ENCODE measurements at places on chromosomes 13 and 19.
A peak's percentile ranks its signal among the peaks of the same experiment; 100 is the strongest.

GRCh38 chr13:72523593-72523992 lies 203.8 kb downstream of the MZT1 start:
- DNase-seq, result no peak

- no peak for DNase-seq
Observed at GRCh38 chr19:43644181-43644580, 4.5 kb upstream of the CADM4 start.

DNA sequence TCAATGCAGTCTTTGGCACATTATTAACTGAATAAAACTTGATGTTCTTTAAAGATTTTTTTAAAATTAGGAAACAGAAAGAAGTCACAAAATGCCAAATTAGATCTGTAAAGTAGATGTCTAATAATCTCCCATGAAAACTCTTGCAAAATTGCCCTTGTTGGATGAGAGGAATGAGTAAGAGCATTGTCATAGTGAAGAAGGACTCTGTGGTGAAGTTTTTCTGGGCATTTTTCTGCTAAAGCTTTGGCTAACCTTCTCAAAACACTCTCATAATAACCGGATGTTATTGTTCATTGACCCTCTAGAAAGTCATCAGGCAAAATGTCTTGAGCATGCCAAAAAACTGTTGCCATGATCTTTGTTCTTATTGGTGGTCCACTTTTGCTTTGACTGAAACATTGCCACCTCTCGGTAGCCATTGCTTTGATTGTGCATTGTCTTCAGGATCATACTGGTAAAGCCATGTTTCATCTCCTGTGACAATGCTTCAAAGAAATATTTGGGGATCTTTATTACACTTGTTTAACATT lies 549.3 kb downstream of the LIG4 start:
- no peak for DNase-seq

- peak; percentile 65 for DNase-seq
Observed at GRCh38 chr19:16160943-16161560, 12.3 kb downstream of the CIB3 start.

DNA sequence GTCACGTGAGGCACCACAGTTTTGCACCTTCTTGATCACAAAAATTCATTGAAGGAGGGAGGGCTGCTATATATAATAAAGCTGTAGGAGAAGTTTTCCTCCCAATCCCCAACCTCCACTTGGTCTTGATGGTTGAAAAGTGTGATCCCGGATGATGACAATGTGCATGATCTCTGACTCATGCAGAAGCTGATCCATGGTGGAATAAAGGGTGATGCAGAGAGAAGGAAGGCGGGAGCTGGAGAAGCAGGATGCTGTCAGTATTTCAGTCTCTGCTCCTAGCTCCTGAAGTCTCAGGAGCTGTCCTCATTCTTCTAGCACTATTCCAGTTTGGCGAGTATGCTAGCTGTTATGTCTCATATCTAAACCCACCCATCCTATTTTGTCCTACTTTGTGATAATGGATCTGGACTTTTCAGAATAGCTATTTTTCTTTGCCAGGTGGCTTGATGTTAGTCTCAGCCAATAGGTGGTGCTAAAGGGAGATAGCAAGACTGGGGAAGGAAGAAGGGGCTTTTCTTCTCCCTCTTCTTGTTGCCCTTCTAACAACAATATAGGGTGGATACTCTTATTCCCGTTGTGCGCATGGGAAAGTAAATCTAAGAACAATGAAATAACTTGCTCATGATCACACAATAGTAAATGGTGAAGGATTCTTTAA lies 65.6 kb upstream of the HTR2A start:
- DNase-seq, result no peak

- no peak for DNase-seq
Observed at GRCh38 chr13:83274679-83275078, 607.6 kb downstream of the SLITRK1 start.

DNA sequence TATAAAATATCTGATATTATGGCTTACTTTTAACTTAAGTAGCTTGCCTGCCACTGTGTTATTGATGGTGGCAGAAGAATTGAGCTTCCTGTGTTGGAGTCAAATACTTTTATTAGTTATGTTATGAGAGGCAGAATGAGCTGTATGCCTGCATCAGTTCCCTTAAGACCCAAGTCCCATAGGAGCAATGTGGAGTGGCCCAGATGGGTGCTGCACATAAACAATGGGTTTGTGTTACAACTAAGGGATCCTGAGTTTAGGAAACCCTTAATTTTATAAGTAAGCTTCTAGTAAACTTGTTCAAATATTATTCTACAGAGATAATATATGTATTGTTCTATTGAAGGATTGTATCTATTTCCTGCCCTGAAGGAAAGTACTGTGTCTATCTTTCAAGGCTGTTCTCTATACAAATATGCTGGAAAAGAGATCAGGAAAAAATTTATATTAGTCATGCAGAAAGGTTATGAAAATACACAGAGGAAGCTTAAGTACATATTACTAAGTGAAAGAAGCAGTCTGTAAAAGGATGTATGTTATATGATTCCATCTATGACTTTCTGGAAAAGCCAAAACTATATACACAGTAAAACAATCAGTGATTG lies 2018.0 kb upstream of the PCDH20 start:
- DNase-seq, result no peak

- DNase-seq, result no peak
Observed at GRCh38 chr19:10749435-10750384, 31.8 kb downstream of the DNM2 start.

- DNase-seq, result no peak
Observed at GRCh38 chr13:28012896-28013295, 24.4 kb upstream of the URAD start.

DNA sequence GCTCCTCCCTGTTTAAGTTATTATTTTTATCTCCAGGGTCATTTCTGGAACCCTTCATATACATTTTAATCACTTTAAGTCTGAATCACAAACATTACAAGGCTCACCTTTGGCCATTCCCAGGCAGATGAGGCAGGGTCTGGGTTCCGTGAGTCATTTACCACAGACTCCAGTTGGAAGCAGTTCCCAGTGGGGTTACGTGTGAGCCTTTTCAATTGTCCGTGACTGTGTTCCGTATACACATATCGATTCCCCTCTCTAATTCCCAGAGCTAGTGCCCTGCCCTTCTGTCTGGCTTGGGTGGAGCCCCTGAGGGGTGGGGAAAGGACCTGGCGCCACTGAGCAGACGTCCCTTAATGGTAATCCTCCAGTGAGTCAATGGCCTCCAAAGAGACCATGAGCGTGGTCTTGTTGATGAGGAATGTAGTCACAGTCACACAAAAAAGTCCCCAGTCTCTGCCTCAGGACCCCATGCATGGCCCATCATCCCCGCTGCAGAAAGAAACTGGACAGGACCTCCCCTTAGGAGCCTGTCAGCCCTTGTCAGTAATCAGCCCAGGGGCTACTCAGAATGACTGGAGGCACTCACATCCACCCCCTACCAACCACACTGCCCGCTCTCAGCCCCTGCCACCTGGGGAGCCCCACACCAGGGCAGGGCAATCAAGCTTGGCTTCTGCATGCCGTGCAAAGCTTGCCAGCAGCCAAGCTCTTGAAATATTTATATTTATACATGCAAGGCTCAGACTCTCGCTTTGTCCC lies 144.4 kb downstream of the ZIC5 start:
- no peak for DNase-seq

DNA sequence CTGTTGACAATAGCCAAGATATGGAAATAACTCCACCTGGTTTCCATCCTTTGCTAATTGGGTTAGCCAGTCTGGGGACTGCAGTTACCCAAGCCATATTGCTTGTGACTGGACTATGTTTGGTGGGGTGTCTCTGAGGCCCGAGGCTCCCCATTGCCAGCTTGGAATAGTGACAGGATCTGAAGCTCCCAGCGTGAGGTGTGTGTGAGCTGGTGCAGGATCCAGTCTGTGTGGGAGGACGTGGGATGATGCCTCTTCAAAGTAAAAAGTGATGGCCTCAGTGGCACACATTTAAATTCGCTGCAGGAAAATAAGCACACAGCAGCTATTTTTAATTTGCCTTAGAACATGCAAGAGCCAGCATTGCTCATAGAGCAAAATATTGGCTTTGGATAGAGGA lies 75.0 kb downstream of the TEX26 start:
- no peak for DNase-seq

GRCh38 chr19:17348700-17349099 lies 11.3 kb downstream of the GTPBP3 start:
- DNase-seq, result peak; percentile 98

DNA sequence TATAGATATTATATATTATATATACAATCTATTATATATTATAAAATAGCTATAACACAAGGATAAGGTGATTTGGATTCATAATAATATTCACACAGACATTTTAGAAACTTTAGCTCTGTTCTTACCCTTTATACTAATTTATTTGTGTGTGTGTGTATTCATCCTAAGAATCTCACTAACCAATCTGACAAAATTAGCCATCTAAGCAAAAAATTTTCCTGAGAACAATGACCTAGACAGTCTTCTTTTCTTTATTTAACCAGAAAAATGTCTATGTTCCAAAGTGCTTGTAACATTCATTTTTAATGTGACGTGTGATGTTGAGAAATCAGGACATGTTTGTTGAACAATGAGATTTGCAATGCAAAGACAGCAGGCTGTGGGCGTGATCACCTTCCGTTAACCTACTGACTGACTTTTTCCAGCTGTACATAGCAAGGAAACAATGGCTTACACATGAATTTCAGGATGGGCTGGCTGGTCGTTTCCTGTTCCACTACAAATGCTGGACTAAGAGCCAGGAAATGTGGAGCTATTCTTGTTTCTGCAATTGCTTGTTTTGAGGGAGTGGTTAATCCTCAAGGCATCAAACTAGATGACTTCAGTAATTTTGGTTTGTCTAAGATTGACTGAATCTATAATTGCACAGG lies 634.6 kb upstream of the ARGLU1 start:
- peak; percentile 98 for DNase-seq
